ENCODE measurements at places on chromosomes 5 and 9.
A peak's percentile ranks its signal among the peaks of the same experiment; 100 is the strongest.

DNA sequence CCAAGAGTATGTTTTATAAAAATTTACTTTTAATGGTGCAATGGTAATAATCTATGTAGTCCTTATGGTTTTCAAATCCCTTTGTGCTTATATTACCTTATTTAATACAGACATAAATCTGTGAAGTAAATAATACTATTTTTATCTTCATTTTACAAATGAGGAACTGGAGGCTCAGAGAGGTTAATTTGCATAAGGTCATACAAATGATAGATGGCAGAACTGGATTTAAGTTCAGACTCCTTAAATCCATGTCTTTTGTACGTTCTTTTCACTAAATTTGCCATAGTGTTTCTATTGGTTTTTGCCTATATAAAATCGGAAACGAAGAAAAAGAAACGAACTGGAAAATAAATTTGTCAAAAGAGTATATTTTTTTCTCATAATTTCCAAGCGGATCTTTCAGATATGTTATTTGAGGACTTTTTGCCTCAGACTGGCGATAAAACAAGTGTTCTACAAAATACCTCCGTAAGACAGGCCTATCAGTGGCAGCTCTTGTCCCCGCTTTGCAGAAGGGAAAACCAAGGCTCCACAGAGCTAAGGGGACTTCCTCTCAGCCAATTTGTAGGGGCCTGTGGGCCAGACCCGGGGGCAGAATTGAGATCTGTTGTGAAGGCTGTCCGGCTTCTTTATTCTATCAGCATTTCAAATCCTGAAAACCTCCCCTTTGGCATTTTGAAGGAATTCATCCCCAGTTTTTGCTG lies 1.1 kb upstream of the TNFAIP8 start:
- no peak for DNase-seq

DNA sequence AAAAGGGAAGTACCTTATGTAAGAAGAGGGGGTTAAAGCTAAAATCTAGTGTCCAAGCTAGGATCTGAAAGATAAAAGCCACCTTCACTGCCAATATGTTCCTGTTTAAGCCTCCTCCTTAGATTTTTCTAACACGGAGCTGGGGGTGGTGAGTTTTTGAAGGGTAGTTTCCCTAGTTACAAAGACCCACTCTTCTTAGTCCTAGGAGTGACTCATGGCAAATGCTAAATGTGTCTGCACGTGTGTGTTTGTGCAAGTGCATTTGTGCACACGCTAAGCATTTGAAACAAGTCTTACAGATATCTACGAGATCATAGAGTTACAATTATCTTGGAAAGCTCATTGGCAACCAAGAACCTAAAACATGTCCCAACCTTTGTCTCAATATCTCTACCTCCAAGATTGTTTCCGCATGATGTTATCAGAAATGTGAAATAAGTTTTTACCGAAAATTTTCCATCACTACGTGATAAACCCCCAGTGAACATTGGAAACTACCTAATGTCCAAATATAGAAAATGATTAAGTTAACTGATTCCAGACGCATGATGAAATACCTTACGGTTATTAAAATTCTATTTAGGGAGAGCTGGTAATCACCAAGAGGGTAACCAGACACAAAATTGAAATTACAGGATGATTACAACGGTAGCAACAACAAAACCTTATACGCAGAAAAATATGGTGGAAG lies 78.0 kb upstream of the HRH2 start:
- no peak for DNase-seq

- peak; percentile 18 for DNase-seq
Measured at GRCh38 chr5:133947431-133947841, 21.0 kb downstream of the C5orf15 start.

GRCh38 chr9:4226331-4227250 lies 73.3 kb downstream of the GLIS3 start:
- DNase-seq: no peak

DNA sequence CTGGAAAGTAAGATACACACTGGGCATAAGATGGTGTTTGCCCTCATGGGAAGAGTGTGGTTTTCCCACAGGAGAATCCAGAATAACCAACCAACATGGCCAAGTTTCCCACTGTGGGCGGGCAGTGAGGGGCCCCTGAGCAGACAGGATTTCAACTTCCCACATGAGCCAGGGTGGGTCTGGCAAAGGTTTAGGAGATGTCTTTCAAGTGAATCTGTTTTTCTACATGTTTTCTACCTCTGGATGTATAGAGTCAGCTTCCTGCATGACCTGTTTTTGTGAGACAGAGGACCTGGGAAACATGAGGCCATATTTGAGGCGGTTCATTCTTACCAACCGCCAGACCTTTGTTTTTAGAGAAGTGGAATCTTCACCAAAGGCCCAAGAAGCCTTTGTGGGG lies 100.5 kb downstream of the TLE4 start:
- no peak for DNase-seq

- DNase-seq: peak; percentile 34
Measured at GRCh38 chr5:150562832-150563231, 54.9 kb downstream of the NDST1 start.

GRCh38 chr5:82721087-82721410 lies 356.1 kb downstream of the TMEM167A start:
- DNase-seq: no peak

DNA sequence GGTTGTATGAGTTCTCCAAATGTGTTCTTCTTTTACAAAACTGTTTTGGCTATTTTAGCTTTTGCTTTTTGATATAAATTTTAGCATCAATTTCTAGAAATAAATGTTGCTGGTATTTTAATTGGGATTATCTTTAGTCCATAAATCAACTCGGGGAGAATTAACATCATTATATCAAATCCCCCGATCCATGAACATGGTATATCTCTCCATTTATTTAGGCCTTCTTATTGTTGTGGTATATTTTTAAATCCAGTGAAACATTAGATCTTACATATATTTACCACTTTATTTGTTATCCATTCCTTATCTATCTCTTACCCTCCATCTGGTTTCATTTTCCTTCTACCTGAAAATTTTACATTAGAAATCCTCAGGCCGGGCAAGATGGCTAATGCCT lies 7.3 kb upstream of the CDKN2AIPNL start:
- DNase-seq: no peak

DNA sequence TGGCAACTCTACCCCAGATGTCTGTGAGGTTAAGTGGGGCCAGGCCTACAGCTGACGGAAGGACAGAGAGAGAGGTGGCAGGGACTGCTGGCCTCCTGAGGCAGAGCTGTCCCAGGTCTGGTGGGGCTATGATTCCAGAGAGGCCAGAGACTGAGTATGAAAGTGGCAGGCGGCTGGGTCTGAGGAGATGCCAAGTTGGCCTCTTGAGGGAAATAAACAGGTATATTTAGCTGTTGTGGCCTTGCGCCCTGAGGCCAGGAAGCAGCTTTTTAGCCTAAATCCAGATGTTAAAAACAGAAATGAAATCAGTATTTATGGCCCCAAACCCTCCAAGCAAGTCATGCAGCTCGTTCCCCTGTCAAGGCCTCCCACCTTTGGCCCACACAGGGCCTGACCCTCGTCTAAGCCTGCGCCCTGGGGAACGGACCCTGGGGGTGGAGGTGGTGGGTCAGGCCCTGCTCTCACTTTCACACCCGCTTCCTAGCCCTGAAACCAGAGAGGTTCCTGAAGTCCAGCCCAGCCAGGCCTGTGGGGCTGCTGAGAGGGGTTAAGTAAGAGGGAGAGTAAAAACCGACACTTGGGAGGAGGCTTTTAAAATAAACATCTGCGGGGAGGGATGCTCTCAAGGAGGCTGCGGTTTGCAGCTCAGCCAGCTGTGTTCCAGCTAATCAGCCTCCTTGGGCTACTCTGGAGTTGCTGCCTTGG lies 18.7 kb downstream of the PCDHGC5 start:
- DNase-seq: no peak

GRCh38 chr5:169649486-169649885 lies 12.4 kb downstream of the DOCK2 start:
- peak; percentile 35 for DNase-seq

DNA sequence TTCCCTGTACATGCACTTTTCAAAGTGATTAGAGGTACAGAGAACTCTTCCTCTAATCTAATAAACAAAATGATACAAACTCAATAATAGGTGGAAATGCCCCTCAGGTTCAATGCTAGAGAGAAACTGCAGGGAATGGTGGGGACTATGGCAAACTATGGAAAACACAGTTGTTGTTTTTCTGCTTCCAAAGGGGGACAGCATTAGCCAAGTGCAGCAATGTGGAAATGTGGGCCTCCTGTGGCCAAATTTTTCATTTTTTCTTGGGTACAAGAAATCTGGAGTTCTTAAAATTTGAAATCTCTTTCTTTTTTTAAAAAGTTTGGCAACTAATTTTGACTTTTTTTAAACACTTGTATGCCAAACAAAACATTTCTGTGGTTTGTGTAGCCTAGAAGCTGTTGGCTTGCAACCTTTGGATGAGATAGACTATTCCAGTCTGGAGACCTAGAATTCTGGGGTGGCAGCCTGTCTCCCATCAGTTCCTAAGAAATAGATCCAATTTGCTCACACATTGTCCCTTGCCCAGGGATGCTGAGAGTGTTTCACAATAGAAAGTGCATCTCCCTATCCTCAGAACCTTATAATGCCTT lies 218.6 kb downstream of the PAPPA start:
- DNase-seq: no peak

DNA sequence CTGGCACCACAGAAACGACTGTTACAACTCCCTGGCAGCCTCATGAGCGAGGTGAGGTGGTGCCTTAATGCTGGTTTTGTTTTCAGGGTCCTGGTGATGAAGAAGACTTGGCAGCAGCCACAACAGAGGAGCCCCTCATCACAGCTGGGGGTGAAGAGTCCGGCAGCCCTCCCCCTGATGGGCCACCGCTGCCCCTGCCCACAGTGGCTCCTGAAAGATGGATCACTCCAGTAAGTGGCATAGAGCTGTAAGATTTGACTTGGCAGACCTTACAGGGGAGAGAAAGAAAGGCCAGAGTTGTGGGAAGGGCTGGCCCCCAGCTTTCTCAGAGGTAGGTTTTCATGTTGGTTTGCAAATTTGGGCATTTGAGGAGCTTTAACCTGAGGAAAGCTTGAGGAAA lies 72.2 kb downstream of the COL15A1 start:
- no peak for DNase-seq

DNA sequence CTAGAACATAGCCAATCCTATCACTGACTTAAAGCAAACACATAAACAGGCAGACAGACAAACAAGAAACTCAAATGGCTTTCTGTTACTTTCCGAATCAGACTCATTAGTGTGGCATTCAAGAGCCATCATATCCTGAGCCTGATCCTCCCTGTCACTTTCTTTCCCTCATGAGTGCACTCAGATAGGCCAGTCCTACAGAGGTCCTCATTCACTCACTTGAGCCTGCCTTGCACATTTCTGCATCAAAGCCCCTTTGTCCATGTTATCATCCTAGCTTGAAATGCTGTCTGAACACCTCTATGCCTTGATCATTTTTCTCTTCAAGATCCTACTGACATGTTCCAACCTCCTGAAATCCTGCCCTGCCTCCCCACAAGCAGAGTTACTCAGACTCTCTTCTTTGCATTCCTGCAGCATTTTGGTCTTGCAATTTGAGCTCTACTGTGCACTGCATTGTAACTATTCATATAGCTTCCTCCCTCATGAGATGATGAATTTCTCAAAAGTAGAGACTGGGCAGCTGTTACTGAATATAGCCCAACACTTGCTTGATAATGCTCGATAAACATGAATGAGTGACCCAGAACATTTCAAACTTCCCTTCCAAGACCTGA lies 126.9 kb downstream of the PALM2AKAP2 start:
- no peak for DNase-seq

- DNase-seq: no peak
Measured at GRCh38 chr5:107485184-107485583, 185.6 kb downstream of the EFNA5 start.

DNA sequence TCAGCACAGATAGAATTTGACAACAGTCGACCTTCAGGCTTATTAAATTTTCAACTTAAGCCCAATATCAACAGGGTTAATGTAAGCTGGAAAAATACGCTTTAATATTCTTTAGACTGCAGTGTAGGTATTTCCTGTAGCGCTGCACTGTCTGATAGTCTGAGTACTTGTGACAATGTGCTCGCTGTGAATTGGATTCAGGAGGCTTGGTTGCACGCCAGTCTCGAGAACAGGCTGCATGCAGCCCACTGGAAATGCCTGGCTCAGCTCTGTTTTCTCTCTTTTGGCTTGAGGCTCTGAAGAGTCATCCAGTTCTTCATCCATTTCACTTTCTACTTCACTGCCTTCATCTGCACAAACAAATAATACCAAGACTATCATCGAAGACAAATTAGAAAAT lies 300.9 kb downstream of the RFX3 start:
- no peak for DNase-seq

- DNase-seq: no peak
Measured at GRCh38 chr5:87195104-87195591, 72.5 kb upstream of the RASA1 start.

GRCh38 chr5:37435261-37435660 lies 56.1 kb downstream of the WDR70 start:
- no peak for DNase-seq

DNA sequence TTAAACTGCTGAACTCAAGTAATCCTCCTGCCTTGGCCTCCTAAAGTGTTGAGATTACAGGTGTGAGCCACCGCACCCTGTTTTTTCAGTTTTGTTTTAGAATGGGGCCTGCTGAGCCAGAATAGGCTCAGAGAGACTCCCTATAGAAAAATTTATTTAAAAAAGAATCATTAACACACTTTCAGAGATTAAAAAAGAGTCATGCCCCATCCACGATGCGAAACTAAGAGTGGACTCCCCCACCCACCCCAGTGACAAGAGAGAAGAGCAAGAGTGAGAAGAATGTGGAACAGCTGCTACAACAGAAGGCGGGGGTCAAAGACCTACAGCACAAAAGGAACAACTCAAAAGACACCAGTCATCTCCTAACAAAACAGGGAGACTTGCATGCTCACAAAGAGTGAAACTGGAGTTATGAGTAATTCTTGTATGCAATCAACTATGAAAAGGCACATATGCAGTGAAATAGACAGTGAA lies 47.2 kb downstream of the GLDC start:
- DNase-seq: peak; percentile 38

DNA sequence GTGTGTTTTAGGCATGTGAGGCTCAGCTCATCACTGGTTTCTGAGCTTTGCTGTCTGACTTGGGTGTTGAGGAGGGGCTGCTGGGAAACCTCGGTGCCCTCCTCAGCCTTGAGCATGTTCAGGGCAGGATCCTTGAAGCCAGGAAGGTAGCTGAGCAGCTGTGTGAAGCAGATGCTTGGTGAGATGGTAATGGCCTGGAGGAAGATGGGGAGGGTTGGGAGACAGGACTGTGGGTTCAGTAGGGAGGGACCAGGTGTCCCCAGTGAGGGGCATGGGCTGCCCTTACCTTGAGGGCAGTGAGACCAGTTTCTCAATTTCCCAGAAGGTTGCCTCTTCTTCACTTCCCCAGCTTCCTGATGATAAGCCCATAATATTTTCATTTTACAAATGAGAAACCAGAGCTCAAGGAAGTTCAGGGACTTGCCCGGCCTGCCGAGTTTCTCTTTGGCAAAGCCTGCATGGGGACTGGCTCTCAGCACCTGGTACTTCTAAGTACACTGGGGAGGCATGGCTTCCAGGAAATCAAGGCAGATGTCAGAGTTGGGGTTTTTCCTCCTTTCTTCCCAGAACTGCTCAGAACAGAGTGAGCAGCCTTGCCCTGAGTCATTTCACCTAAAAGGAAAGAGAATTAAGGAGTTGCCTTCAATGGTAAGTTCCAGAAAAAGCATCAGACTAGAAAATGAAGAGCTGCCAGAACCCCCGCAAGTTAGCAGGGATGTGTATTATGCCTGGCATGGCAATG lies 225.7 kb downstream of the MAST4 start:
- DNase-seq: peak; percentile 52

GRCh38 chr5:168990679-168991078 lies 310.3 kb downstream of the SLIT3 start:
- no peak for DNase-seq
